ENCODE measurements at places on chromosomes 7 and 10.

DNA sequence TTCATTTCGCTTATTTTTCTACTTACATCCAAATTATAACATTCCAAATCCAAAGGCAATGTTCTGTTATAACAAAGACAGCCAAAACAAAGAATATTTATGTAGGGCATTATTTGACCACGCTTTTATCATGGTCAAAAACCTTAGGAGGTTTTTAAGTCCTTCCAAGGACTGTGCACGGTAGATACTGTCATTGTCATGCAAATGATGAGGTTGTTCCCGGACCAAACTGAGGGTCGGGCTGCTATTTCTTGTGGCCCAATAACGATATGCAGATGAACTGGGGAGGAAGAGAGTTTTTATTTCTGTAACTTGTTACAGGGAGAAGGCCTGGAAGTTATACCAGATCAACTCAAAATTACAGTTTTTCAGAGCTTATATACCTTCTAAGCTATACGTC lies 56.6 kb upstream of the STEAP4 start:
- DNase-seq: no peak

GRCh38 chr10:103095005-103095404 lies 98.1 kb downstream of the NT5C2 start:
- no peak for DNase-seq

DNA sequence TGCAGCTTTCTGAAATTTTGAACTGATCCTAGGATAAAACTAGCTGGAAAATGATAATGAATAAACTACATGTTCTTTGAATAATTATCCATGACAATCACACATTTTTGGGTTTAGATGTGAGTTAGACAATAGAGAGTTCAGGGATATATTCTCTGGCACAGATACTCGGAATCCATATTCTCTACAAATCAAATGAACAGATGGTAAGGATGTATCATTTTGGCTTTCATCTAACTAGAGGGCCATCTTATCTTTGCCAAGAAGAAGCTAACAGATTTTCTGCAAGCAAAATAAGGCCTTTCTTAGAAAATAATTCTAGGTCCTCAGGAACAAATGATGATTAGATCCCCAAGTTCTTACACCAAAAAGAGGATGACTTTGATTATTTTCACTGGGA lies 355.9 kb upstream of the C7orf33 start:
- DNase-seq: no peak

DNA sequence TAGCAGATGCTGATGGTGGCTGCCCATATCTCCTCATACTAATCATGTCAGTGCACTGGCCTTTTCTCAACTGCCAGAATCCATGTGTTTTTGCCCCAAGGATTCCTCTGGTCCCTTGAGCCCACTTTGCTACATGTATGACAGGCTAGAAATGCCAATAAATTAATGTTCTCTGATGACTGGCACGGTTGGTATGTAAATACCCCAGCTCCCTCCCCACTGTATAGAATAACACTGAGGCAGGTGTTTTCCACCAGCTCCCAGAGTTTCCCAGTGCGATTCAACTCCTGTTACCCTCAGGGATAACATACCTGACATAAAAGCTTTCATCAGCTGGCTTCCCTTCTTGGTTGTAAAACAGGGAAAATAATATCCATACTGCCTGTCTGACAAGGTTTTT lies 9.0 kb upstream of the PLEKHS1 start:
- no peak for DNase-seq
